Heart left ventricle (tissue), 16 donors: ENCODE measurements at places on chromosomes 16 and 17. TPM values are rescaled to one million over a fixed set of nuclear protein-coding genes. Genes with fewer than 3 reads are reported as not detected.

PAGR1 gene
- 12.6 TPM for total RNA-seq

UTP18 gene
- total RNA-seq: 6.4 TPM

RHBDF2 gene
- total RNA-seq: 11.7 TPM

ACAP1 gene
- 1.1 TPM for total RNA-seq

CSF3 gene
- total RNA-seq: not detected

ACSM2A gene
- total RNA-seq: not detected

BRIP1 gene
- 0.10 TPM for total RNA-seq

CMTM2 gene
- not detected for total RNA-seq

- peak; percentile 84 for DNase-seq
These were observed 512 bp downstream of the AKAP1 start for GRCh38 chr17:57085448-57086068.

GRCh38 chr17:633641-634101, 81.0 kb downstream of the VPS53 start:
- DNase-seq: no peak

DNA sequence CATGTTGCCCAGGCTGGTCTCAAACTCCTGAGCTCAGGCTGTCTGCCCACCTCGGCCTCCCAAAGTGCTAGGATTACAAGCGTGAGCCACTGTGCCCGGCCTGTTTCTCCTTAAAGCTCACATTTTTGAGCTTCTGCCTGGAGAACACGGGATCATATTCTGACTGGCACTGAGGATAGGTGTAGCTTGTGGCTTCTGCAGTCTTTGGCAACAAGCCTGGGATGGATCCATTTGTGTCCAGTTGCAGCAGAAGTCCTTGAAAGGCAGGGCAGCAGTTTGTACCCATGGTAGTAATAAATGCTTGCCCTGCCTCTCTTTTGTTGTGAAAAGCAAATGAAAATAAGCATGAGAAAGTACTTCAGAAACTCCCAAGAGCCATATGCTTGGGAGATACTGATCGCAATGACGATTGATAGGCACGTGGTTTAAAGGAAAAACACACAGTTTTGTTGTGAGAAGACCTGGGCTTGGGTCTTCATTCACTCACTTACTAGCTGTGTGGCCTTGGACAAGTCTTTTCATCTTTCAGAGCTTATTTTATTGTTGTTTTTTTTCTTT, 3.1 kb upstream of the CORO7 start:
- no peak for DNase-seq

DNA sequence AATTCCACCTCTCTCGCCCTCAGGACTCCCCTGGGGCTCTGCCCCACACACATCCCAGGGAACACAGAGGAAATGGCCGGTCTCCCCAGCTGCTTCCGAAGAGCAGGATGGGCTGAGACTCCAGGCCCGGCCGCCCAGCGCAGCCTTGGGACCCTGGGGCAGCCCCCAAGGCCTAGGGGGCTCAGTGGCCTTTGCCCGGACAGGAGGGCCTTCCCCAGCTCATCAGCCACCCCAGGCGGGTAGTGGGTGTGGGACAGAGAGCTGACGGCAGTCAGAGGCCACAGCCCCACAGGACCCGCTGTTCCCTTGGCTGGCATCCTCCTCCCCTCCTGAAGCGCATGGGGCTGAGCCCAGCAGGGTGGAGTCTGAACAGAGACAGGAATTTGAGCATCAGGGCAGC, 6.2 kb upstream of the CBFA2T3 start:
- DNase-seq: no peak

GRCh38 chr17:27207073-27207513, 86.8 kb upstream of the WSB1 start:
- no peak for DNase-seq

- no peak for DNase-seq
These were observed 2.6 kb downstream of the CDH5 start for GRCh38 chr16:66369055-66369592.

DNA sequence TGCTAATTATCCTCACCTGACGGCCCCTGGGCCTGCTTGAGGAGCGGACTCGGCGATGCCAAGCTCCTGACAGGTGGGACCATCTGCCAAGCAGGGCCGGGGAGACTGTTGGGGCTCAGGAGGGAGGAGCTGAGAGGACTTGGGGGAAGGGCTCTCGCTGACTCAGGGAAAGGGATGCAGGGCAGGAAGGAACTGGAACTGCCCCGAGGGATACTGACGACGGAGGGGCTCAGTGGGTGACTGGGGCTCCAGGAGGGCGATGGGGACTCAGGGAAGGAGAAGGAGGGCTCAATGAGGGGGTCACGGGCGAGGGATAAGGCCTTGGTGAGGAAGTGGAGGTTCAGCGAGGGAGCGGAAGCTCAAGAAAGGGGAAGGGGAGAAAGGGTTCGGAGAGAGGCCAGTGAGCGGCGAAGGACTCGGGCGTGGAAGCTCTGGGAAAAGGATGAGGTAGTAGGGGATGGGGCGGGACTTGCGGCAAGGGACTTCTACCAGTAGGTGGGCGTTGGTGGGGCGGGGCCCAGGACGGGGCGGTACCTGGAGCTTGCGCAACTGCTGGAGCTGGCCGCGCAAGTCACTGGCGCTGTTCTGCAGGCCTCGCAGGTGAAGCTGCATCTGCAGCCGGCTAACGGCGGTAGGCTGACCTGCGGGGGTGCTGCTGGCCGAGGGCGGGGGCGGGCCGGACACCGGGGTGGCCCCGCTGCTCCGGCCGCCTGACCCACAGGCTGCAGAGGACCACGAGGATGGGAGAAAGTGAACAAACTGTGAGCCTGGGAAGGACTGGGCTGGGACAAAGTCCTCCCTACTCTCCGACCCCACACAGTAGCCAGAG, 46.5 kb downstream of the SRCIN1 start:
- peak; percentile 73 for DNase-seq

DNA sequence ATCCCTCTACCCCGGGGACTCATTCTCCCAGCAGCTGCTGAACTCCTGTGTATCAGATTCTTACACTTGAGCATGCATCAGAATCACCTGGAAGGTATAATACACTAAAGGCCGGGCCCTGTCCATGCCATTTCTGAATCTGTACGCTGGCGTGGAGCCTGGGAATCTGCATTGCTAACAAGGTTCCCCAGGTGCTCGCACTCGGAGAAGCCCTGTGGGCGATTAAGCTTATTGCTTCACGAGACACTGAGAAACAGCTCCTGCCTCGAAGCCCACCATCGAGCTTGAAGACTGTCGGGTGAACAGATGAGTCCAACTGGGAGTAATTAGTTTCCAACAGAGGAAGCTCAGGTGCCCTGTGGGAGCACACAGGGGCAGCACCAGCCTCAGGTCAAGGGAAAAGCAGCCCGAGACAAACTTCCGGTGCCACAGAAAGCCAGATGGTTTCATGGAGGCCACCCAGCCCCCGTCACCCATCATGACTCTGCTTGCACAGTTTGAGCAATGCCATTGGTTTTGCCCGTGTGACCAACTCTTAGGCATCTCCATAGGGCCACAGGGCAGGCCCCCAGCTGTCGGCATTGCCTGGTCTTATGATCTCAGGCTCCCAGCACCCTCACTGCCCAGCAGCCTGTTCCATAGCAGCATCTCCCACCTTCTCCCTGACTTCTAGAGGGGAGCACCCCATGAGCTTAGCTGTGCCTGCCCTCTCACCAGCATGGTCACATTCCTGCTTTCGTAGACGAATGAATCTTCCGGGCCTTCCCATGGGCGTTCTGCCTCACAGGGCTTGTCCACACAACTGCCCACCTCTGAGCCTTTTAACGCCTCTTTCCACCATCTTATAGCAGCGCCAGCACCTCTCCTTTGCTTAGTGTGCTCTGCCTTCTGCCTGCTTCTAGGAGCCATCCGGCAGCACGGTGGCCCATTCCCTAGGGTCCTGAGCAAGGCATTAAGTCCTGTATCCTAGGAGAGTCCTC, 10.9 kb downstream of the CTRB2 start:
- no peak for DNase-seq

GRCh38 chr17:40936437-40936971, 942 bp downstream of the KRT23 start:
- DNase-seq: no peak
